ENCODE measurements at places on chromosomes 13 and 19.

DNA sequence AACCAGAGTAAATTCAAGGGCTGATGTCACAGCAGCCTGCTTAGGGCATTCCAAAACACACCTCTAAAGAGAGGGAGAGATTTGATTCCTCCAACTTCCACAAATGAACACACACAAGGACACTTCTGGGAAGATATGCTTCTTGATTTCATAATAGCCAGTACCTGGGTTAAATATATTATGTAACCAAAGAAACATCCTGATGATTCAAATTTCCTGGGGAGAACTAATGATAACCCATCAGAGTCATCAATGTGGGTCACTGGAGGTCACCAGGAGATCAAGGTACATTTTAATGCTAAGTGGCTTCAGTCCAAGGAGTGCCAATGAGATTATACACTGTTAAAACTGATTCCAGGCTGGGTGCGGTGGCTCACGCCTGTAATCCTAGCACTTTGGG lies 54.0 kb upstream of the DOCK9 start:
- no peak for DNase-seq

- DNase-seq = no peak
Observed at GRCh38 chr13:32495429-32495828, 43.2 kb downstream of the N4BP2L2 start.

- no peak for DNase-seq
Observed at GRCh38 chr13:49550942-49551644, 34.3 kb downstream of the RCBTB1 start.

GRCh38 chr13:51747438-51748434 lies 56.2 kb downstream of the DHRS12 start:
- DNase-seq = no peak

- DNase-seq = no peak
Observed at GRCh38 chr19:57067440-57067839, 52.3 kb upstream of the USP29 start.

DNA sequence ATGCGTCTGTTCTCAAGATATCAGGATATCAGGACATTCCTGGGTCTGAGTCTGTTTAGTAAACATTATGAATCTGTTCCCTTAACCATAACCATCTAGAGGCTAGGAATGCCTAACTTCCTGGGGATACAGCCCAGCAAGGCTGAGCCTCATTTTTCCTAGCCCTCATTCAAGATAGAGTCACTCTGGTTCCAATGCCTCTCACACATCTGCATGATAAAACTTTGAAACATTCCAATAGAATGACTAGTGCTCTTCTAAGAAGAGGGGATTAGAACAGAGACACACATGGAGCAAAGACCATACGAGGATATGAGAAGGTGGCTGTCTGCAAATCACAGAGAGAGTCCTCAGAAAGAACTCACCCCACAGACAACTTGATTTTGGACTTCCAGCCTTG lies 20.6 kb upstream of the CABP5 start:
- DNase-seq = no peak

- DNase-seq = no peak
Observed at GRCh38 chr19:13252569-13253335, 102.5 kb downstream of the IER2 start.

GRCh38 chr19:1411255-1412191 lies 4.1 kb downstream of the DAZAP1 start:
- no peak for DNase-seq

- no peak for DNase-seq
Observed at GRCh38 chr13:67996101-67996500, 766.0 kb upstream of the PCDH9 start.

- peak; percentile 74 for DNase-seq
Observed at GRCh38 chr19:1243768-1244692, 2.5 kb downstream of the ATP5F1D start.

GRCh38 chr13:49146950-49147355 lies 73.2 kb upstream of the MLNR start:
- DNase-seq = no peak

- no peak for DNase-seq
Observed at GRCh38 chr13:80133631-80134261, 207.2 kb downstream of the SPRY2 start.

- no peak for DNase-seq
Observed at GRCh38 chr13:29481603-29482002, 113.9 kb downstream of the SLC7A1 start.

DNA sequence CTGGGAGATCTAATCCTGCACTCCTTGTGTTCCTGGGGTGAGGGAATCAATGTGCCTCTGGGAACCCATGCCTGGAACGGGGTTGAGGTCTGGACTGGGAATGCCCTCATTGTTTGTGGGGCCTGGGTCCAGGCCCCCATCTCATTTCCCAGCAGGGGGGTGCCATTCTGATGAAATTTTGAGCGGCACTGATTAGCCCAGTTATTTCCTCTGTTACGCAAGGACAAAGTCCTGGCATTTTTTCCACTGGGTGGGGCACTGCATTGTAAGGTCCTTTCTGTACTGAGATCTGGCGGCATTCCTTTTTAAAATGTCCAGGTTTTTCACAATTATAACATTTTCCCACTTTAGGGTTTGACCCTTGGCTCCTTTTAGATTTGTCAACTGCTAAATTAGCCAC lies 14.8 kb downstream of the FPR3 start:
- DNase-seq = no peak

GRCh38 chr13:111341886-111342285 lies 21.4 kb downstream of the TEX29 start:
- DNase-seq = no peak

DNA sequence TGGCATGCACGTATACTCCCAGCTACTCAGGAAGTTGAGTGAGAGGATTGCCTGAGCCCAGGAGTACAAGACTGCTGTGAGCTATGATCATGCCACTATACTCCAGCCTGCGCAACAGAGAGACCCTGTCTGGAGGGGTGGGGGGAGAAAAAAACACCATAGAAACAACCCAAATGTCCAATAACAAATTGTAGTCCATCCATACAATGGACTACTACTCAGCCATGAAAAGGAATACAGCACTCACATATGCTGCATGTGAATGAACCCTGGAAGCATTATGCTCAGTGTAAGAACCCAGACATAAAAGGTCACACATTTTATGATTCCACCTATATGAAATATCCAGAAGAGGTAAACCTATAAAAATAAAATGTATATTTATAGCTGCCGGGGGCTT lies 42.3 kb downstream of the CD320 start:
- DNase-seq = no peak

GRCh38 chr19:11142528-11143171 lies 12.9 kb downstream of the SPC24 start:
- DNase-seq = peak; percentile 56

GRCh38 chr19:4720037-4720700 lies 3.5 kb downstream of the DPP9 start:
- DNase-seq = no peak

- DNase-seq = no peak
Observed at GRCh38 chr13:49216334-49216733, 3.8 kb upstream of the MLNR start.

- DNase-seq = no peak
Observed at GRCh38 chr19:34228347-34228746, 26.0 kb upstream of the GARRE1 start.

- no peak for DNase-seq
Observed at GRCh38 chr13:46281779-46282178, 70.1 kb downstream of the LRRC63 start.

GRCh38 chr13:50419896-50420295 lies 404.7 kb downstream of the KCNRG start:
- DNase-seq = no peak

DNA sequence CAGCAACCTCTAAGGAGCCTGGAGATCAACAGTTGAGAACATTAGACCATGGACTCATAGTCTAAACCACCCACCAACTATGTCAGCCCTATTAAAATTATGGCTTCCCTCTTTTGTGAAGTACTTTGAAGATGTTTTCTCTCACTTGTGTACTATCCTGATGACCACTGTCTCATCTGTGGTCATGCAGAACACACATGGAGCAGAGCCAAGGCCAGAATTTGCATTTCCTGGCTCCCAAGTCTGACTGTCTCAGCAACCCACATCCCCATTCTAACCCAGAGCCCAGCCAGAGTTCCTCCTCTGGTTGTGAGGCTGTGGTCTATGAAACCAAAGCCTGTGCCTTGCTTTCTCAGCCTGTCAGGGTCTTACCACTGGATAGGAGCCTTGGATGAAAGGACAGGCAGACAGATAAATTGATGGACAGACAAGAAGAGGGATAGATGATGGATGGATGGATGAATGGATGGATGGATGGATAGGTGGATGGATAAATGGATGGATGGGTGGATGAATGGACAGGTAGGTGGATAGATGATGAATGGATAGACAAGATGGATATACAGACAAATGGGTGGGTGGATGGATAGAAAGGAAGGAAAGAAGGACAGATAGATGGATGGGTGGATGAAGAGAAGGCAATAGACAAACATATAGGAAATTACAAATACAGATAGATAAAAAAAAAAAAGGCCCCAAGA lies 35.4 kb downstream of the ZNF557 start:
- DNase-seq = no peak

- no peak for DNase-seq
Observed at GRCh38 chr19:18282788-18283141, 1.3 kb upstream of the JUND start.
